ENCODE measurements at places on chromosomes 16 and 17.
A peak's percentile ranks its signal among the peaks of the same experiment; 100 is the strongest.

DNA sequence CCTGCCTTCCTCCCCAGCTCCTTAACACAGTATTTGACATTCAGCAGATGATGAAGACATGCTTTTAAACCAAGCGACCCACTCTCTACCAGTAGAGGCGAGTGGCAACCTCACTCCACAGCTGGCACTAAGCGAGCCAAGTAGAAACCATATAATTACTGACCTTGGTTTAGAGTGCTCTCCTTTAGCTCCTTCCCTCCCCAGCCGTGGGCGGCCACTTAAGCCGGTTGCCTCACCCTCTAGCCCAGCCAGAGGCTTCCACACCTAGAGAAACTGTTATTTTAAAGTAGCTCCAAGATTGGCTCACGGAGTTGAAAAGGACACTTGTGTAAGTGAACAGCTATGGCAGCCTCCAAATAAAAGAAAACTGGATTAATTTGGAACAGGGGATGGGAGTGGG is 109.1 kb upstream of the CRHR1 start:
- DNase-seq: no peak

- no peak for DNase-seq
Observed at GRCh38 chr17:19517699-19518098, 16.0 kb upstream of the SLC47A1 start.

DNA sequence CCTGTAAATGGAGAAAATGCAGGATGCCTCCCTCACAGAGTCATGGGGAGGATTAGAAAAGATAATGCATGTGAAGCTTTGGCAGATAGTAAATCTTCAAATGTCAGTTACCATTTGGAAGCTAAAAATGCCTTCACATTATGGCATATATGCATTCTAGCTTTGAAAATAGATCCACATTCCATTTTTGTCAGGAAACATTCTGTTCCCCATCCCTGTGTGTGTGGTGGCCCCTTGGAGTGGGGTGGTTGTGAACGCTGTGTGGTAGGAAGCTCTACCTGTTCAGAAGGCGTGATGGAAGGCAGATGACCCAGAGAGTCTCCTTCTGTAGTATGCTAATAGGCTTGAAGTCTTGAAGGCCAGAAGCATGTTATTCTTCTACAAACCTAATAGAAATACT is 242.0 kb downstream of the HAPSTR1 start:
- DNase-seq: no peak

DNA sequence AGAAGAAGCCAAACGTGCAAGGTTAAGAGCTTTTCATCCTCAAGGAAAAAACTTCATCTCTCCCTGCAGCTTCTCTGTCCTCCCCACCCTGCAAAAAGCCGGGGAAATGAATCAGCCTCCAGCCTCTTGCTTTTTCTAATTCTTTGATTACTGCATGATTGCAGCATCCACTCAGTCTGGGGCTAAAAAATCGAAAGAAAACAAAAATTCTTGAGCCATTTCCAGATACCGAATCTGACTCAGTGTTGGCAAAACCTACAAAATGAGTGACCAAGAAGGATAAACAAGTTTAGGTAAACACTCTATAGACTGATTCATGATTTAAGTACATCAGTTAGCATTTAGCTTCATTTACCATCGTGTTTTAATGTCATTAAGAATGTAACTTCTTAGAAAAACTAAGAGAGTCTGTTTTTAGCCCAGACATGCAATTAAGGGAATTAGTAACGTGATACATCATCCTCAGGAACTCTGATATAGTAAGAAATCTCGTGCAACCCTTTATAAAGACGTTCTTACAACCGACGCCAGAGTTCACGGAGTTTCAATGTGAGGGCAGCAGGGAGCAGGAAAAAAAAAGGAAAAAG is 287.3 kb upstream of the FOXF1 start:
- DNase-seq: no peak

DNA sequence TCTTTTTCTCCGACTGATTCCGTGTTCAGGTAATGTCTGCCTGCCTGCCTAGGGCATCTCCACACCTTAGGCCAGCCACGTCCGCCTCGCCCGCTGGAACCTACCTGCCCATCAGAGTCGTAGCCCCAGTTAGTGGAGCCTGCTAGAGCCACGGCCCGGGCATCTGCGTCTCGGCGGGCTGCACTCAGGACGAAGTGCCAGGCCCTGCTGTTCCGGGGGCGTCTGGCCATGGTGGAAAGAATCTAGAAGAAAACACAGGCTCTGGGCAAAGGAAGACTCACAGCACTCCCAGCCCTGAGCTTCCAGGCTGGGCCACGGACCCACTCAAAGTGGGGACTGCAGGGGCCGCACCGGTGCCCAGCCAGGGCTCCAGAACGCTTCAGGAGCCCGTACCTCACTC is 1.1 kb downstream of the SPSB3 start:
- DNase-seq: no peak

- no peak for DNase-seq
Observed at GRCh38 chr16:733382-734207, 6.7 kb downstream of the HAGHL start.

- no peak for DNase-seq
Observed at GRCh38 chr17:58334661-58335060, 6.1 kb upstream of the TSPOAP1 start.

- no peak for DNase-seq
Observed at GRCh38 chr16:4087990-4088577, 28.2 kb downstream of the ADCY9 start.

GRCh38 chr17:75049706-75050105 is 2.7 kb downstream of the KCTD2 start:
- no peak for DNase-seq

GRCh38 chr16:15966836-15967546 is 17.6 kb downstream of the ABCC1 start:
- peak; percentile 90 for DNase-seq
